ENCODE measurements at places on chromosomes 11 and 22. TPM values are rescaled to one million over a fixed set of nuclear protein-coding genes. Genes with fewer than 3 reads are reported as not detected.

DNA sequence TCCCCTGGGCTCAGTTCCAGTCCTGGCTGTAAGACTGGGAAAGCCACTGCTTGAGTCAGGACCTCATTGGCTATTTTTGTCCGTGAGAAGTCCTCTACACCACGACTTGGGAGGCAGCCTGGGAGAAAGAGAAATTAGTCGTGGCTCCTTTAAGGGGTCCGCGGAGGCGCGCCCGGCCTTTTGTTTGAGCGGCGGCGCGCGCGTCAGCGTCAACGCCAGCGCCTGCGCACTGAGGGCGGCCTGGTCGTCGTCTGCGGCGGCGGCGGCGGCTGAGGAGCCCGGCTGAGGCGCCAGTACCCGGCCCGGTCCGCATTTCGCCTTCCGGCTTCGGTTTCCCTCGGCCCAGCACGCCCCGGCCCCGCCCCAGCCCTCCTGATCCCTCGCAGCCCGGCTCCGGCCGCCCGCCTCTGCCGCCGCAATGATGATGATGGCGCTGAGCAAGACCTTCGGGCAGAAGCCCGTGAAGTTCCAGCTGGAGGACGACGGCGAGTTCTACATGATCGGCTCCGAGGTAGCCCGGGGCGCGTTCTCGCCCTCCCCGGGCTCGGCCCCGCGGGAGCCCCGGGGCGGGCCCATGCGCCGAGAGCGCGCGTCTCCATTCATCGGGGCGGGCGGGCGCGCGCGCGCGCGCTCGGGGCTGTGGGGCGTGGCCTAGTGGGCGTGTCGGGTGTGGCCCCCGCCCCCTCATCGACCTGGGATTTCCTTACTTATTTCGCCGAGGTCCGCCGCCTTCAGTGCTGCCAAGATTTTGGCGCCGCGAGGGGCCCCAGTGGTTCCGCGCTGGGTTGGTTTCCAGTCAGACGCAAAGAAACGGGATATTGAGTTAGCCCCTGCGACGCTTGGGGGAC, at the start of gene SMARCB1:
TSS of gene SMARCB1 (plus strand) at position 215 of the 848 bp plus-strand sequence. CDS start at position 419, 204 bp downstream.
- H3K4me1 ChIP-seq: peaks cover 11% of the 10 kb centered on the region
- H3K36me3 ChIP-seq: peaks cover 9% of the 10 kb centered on the region
- peak within 1 kb of the TSS; percentile 98 for H3K27ac ChIP-seq
- peak within 1 kb of the TSS; percentile 98 for H3K4me3 ChIP-seq

DNA sequence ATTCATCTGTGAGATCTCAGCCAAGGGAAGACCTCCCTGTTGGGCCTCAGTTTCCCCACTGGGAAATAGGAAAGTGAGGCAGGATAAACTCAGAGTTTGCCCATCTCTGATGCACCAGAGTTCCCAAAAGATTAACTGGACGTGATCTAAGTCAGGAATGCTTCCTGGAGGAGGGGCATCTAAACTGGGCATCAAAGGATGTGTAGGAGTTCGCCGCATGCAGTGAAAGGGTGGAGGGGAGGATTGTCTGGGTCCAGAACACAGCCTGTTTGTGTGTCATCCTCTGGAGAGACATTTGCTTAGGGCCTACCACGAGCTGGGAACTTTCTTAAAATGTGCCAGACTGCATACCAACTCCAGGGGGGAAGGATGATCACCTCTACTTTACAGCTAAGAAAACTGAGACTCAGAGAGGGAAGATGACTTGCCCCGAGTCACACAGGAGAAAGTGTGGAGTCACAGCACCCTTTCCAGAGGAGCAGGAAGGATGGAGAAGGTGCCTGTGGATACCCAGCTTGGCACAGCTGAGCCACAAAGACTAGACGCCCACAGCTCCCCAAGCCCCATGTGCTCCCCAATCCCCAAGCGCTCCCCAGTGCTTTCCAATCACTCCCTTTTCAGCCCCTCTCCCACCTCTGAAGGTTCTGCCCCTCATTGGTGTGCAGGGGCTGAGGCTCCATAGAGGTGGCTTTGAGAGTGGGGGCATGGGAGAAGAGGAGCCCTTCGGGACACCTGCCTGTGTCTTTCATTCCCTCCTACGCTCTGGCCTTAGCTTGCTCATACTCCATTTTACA, 50.1 kb downstream of the MN1 start:
- H3K4me1 ChIP-seq: no peaks in the 10 kb centered on the region
- no peak overlapping the region for H3K27ac ChIP-seq
- H3K4me3 ChIP-seq: no peak overlapping the region
- no peaks in the 10 kb centered on the region for H3K36me3 ChIP-seq
- DNase-seq: no peak

Gene RIC3
- 6.8 TPM for total RNA-seq

GRCh38 chr22:46124383-46125144, 25.8 kb upstream of the PPARA start:
- no peak for DNase-seq
- H3K27me3 ChIP-seq: no peaks in the 10 kb centered on the region
- no peak overlapping the region for H3K27ac ChIP-seq
- no peak overlapping the region for H3K4me3 ChIP-seq
- no peaks in the 10 kb centered on the region for H3K4me1 ChIP-seq

Gene KRTAP5-9
- total RNA-seq: not detected

Measured in Peyer's patch (tissue), 4 donors.